Activated CD8-positive, alpha-beta memory T cell treated with anti-CD3 and anti-CD28 coated beads, Interleukin-2, amount 50 U/mL, for 4 hours (primary cell): ENCODE measurements at places on chromosomes 16 and 17.

- DNase-seq = no peak
Observed at GRCh38 chr16:12535535-12536411, 267.9 kb downstream of the CPPED1 start.

DNA sequence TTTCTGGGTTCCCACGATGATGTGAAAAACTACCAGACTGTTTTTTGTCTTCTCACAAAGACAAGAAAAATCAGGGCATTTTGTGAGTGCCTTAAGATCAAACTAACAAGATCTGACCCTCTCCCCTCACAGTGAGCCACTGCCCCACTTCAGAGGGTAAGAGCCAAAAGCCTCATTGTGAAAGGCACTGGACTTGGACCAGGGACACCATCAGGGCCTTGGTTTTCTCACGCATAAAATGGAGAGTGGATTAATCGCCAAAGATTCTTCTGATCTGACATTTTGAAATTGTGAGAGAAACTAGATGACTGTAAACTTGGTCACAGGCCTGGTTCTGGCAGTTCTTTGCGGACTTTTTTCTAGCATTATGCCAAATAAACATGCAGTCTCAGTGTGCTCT is 21.0 kb upstream of the ENDOV start:
- no peak for DNase-seq

DNA sequence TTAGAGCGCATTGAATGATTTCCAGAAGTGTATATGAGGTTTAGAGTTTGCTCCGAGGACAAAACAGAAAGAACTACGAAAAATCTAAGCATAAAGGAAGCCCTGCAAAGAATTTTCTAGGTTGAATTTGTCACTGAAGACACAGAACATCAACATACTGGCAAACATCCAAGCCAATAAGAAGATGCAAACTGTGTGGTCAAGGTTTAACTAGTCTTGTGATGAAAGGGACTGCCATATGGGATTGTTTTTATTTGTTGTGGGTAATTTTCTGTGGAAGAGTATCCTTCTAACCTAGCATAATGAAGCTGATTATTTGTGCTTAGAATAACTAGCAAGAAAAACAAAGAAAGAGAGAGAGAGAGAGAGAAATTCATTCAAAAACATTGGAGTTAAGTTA is 492.0 kb upstream of the ERCC4 start:
- DNase-seq = no peak

DNA sequence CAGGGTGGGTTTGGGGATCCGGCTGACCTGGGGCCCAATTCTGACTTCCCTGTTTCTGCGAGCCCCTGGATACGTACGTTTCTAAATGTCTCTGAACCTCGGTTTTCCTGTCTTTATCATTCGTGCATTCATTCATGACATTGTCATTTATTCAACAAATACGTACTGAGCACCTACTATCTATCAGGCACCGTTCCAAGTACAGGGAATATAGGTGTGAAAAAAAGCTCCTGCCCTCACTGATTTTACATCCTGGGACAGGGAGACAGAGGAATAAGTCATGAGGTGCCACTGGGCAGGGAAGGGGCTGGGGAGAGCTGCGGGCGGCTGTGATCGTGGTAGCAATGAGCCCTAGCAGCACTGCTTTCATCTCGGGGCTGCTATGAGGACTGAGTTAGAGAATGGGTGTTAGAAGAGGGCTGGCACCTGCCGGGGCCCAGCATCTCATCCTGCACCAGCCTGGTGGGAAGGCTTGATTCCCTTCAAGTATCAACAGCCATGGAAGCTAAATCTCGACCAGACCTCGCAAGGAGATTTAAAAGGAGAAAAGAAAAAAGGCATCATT is 88.3 kb upstream of the DNAH17 start:
- no peak for DNase-seq

DNA sequence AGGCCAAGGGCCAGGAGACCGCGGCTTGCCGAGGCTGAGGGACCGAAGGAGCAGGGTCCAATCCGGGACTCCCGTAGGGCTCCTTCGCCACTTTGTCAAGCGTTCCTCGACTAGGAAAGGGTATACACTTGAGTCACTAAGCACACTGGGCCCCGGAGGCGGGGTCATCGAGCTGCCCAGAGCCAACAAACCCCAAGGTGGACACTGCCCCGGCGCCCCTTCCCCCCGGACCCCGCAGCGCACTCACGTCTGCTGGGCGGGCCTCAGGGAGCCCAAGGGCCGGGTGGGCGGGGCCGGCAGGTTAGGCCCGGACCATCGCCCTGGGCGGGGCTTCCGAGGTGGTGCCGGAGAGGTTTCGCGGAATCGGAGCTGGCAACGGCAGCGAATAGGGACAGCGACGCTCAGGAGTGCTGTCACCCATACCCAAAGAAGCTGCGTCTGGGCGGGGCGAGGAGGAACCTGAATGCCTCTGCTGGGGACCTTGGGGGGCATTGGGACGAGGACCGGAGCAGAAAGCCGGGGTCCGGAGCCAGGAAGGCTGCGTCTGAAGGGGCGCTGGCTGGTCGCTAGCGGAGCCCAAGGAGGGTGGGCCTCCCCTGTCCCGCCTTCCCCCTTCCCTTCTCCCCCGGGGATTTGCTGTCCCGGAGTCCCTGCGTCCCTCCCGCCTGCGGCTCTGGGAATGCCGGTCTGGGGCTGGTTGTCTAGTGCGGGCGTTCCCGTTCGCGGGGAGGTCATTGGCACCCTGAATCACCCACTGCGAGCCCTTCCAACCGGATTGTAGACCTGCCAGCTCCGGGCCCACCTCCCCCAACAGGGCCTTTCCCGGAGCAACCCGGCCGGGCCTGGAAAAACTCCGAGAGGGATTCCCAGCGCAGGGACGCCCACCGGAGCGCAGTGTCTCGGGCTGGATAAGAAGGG is 118.2 kb upstream of the SMURF2 start:
- peak; percentile 73 for DNase-seq

GRCh38 chr16:1181404-1182315 is 28.8 kb downstream of the CACNA1H start:
- DNase-seq = no peak

- DNase-seq = no peak
Observed at GRCh38 chr17:68800751-68801150, 154.4 kb downstream of the ABCA8 start.

GRCh38 chr17:44385287-44386181 is 3.9 kb downstream of the ITGA2B start:
- DNase-seq = peak; percentile 81

- no peak for DNase-seq
Observed at GRCh38 chr16:5024632-5025031, 9.1 kb downstream of the NAGPA start.

DNA sequence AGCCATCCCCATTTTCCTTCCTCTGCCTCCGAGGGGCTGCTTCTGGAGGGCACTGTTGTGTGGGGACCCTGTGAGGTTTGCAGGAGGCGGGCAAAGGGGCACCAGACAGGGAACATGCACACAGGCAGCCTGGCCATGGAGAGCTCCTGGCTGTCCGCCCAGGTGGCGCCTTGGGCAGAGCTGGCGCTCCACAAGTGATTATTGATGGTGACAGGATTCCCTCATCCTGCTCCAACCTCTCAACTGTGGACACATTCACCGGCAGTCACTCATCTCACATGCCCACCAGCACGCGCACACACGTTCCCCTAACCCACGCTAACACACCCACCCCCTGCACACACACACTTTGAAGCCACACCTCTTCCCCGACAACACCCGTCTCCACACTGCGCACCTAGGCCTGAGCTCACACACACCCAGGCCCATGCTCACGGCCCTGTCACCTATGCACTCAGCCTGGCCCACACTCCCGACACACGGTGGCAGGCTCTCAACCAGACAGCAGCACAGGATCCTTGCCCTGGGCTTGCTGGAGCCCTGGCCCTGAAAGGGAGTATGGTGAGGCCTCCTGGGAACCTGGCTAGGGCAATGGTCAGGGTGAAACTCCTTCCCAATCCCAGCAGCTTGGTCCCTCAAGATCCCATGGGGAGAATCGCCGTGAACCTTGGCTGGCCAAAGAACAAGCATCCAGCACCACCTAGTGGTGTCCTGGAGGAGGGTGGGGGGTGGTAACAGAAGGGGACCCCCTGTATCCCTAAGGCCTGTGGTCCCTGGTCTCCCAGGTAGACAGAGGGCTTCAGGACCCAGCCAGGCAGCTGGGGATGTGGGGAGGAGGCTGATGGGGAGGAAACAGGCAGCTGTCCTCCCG is 3.6 kb downstream of the PNMT start:
- DNase-seq = no peak

GRCh38 chr17:3400055-3400454 is 1.8 kb upstream of the OR1E1 start:
- no peak for DNase-seq

DNA sequence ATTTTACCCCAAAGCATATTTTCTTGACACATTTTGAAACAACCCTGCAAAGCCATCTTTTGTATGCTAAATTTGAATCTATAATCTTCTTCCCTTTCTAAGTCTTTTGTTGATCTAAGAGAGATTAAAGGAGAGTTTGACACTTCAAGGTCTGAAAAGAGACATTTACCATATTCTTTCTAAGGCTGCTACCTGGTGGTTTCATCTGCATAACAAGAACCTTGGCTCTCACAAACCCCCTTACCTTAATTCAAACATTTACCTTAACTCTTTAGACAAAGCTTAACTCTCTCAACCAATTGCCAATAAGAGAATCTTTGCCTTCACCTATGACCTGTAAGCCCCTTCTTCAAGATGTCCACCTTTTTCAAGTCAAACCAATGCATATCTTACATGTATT is 1143.6 kb downstream of the CDH11 start:
- no peak for DNase-seq

- DNase-seq = no peak
Observed at GRCh38 chr17:78883533-78884131, 19.4 kb downstream of the CEP295NL start.

- DNase-seq = no peak
Observed at GRCh38 chr17:80339731-80340456, 75.1 kb upstream of the ENDOV start.

DNA sequence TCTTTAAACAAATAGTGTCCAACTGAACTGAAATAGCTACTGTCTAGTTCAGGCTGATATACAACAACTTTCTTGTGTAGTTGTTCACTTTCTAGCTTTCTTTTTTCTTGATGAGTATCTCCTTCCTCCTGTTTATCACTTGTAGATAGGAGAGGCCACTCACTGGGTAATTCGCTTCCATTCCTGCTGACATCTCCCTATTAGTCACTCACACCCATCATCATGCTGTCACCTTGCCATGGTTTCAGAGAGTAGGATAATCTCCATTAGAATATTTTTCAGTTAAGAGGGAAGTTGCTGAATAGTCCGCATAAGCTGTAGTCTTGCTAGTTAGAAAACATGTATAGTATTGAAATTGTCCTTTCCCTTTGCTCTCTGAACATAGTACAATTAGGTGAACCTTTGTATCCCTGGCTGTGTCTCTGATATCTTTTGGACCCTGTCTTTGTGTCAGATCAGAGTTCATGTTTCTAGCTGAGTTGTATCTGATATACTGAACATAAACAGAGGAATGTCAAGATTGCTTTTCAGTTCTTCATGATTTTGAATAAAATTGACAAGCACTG is 64.4 kb upstream of the RASL10B start:
- DNase-seq = no peak

GRCh38 chr17:82502207-82502606 is 17.3 kb upstream of the FOXK2 start:
- DNase-seq = no peak

DNA sequence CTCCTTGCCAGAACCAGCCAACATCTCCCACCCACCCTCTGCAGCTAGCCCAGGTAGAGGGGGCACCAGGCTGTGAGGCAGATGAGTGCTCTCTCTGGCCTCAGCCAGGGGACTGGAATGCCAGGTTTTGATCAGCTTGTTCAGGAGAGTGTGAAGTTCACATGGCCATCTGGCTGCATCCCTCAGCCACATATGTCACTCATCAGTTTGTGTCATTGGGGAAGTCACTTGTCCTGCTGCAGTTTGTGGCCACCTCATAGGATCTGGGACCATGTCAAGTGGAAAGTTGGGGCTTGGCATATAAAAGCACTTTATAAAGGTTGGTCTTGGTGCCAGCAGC is 147.6 kb downstream of the SOCS1 start:
- no peak for DNase-seq

GRCh38 chr17:37506678-37507077 is 17.0 kb downstream of the DUSP14 start:
- no peak for DNase-seq

- DNase-seq = no peak
Observed at GRCh38 chr16:81397879-81398520, 46.6 kb upstream of the CMIP start.

GRCh38 chr16:87970186-87970585 is 19.0 kb downstream of the BANP start:
- DNase-seq = no peak

DNA sequence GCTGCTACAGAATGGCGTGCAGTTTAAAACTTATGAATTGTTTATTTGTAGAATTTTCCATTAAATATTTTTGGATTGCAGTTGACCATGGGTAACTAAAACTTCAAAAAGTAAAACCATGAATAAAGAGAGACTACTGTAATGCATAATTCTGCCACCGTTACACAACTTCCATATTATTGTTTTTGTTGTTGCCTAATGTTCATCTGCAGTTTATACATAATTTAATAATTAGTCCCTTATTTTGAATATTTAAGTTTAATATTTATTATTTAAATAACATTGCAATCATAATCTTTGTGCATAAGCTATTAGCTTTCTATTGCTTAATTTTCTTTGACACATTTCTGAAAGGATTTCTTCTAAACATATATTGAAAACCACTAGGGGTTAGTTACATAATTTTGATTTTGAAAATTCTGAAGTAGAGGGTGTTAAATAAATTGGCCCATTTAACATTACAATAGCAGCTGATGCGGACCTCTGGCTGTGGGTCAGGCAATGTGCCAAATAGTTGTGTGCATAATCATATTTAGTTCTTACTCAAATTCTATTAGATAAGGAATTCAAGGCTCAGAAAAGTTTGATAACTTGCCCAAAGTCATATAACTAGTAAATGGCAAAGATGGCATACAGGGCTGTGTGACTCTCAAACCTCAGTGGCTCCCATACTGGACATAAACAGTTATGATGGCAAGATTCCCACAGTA is 31.1 kb downstream of the PPM1E start:
- DNase-seq = no peak

- peak; percentile 84 for DNase-seq
Observed at GRCh38 chr17:82213251-82214011, 789 bp upstream of the CCDC57 start.

GRCh38 chr16:54953461-54953860 is 22.8 kb downstream of the IRX5 start:
- no peak for DNase-seq

- peak; percentile 54 for DNase-seq
Observed at GRCh38 chr17:76265624-76266243, 586 bp downstream of the UBALD2 start.

DNA sequence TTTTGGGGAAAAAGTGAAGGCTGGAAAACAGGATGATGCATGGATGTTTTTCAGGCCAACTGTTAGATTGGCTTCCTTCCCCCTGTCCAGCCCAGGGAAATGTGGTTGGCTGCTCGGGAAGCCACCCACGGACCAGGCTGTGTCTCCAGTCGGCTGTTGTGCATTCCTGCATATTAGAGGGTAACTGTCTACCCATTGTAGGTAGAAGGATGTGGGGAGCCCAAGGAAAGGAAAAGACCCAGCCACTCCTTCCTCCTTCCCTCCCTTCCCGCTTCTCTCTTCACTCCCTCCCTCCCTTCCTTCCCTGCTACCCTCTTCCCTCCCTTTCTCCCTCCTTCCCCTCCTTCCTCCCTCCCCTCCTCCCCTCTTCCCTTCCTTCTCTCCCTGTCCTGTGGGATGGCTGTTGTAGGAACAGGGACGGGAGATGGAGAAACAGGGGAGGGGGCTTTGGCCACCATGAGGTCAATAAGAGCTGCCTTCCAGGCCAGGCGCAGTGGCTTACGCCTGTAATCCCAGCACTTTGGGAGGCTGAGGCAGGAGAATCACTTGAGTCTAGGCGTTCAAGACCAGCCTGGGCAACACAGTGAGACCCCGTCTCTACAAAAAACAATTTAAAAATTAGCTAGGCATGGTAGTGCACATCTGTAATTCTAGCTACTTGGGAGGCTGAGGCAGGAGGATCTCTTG is 16.9 kb downstream of the SYT17 start:
- no peak for DNase-seq
